ENCODE measurements at places on chromosomes 12 and 14. TPM values are rescaled to one million over a fixed set of nuclear protein-coding genes. Genes with fewer than 3 reads are reported as not detected.

EML5 gene
- 0.27 TPM for total RNA-seq

DNA sequence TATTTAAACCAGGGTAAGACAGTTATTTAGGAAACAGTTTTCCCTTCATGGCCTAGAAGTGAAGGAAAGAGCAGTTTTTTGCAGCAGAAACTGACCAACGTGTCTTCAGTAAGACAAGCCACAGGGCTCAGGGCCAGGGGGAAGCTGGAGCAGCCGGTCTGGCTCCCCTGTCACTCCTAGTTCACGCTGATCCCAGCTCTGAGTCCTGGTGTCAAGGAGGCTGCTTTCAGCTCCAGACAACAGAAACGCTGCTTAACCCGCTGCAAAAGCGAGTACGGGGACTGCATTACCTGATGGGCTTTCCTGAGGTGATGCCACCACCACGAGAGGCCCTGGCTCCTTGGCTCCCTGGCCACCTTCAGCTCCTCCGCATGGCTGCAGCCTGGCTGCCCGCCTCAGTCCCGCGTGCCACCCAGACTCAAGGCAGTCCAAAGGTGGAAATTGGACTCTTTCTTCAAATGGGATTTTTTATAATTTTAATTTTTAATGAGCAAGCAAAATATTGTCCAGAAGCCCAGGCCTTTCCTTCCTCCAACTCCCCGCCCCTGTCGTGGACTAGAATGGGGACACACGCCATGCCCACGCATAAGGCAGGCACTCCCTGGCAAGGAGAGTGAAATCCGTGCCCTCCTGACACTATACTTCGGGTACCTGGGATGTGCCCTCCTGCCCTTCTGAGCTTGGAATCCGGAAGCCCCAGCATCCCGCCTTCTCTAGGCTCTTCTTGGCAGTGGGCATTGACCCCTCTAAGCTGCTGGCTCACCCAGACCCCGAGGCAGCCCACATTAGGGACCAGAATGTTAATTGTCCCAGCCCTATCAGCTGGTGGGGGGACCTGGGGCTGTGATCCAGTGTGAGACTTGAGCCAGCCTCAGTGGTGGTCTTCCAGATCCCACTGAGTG is 85.0 kb downstream of the PAPOLA start:
- DNase-seq: no peak

GRCh38 chr12:130967636-130968035 is 13.9 kb downstream of the ADGRD1 start:
- no peak for DNase-seq

DNA sequence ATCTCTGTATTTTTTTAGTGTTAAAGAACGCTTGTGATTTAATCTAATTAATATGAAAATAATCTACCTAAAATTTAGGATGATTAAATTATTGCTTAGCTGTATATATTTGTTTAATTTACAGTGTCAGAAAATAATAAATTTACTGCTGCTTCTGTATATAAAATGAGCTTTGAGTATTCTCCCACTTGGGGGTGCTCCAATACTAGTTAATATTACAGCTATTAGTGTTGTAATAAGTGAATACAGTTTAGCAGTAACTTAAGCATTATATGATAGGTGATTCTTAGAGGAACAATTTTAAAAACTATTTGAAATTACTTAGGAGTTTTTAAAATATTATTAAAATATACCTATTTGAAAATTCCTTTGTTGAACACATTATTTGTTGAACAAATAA is 62.2 kb downstream of the PAPOLA start:
- no peak for DNase-seq

- DNase-seq: peak; percentile 73
Observed at GRCh38 chr14:96038920-96039632, at the start of gene C14orf132. C14orf132 (plus strand) TSS chr14:96039362; CDS start chr14:96039501, 139 bp downstream.

C12orf50 gene
- 0.05 TPM for total RNA-seq

- peak; percentile 39 for DNase-seq
Observed at GRCh38 chr14:22822016-22822570, 6.9 kb upstream of the SLC7A7 start.

- DNase-seq: no peak
Observed at GRCh38 chr12:30752255-30752654, 2.5 kb downstream of the CAPRIN2 start.

DNA sequence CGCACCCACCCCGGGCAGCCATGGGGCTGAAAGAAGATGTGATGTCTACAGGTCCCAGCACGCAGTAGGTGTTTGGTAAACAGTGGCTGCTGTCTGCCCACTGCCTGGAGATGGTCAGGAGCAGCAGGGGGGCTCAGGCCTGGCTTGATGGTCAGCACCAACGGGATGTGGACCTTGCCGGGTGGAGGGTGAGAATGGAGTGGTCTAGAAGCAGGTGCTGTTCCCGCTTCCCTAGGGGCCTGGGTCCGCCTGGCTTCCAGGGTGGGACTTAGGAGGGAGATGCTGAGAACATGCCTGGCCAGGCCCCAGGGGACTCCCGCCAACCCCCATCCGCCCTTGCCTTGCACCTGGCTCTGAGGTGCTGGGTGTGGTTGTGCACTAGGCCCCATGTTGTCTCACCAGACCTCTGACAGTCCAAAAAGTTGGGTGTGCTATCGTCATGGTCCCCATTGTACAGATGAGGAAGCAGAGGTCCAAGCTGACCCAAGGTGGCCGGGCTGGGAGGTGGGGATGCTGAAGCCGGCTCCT is 12.9 kb downstream of the FAM222A start:
- no peak for DNase-seq

TAMALIN gene
- total RNA-seq: 20.3 TPM

- DNase-seq: peak; percentile 84
Observed at GRCh38 chr14:90758959-90759358, 57.3 kb downstream of the TTC7B start.

RNF31 gene
- 33.4 TPM for total RNA-seq

- DNase-seq: no peak
Observed at GRCh38 chr14:26872515-26873361, 274.9 kb upstream of the NOVA1 start.

GRCh38 chr14:58969951-58970751 is 218.3 kb upstream of the DAAM1 start:
- DNase-seq: peak; percentile 56

MMP19 gene
- 2.9 TPM for total RNA-seq

OR6C2 gene
- total RNA-seq: not detected

NELL2 gene
- not detected for total RNA-seq

DNA sequence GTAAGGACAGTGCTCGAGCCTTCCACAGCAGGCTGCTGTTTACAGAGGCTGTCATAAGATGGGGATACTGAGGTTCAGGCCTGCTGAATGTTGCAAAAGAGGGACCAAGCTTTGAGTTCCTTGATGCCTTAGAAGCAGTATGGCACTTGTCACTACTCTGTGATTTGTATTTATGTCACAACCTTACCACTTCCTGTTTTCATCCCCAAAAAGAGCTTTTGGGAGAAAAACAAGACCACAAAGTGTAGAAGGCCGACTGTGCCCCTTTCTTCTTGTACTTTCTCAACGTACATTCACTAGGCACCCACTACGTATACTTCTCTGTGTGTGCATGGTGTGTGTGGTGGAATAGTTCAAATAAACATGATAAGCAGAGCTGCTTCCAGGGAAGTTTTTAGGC is 90.1 kb downstream of the DRAM1 start:
- no peak for DNase-seq
